Activated T-helper 9 cell treated with anti-CD3 and anti-CD28 coated beads, Interleukin-2, amount 50 U/mL, for 16 hours (primary cell): ENCODE measurements at places on chromosomes 11 and 22.

- DNase-seq, result no peak
Observed at GRCh38 chr11:125807909-125808308, 20.0 kb downstream of the PATE3 start.

- no peak for DNase-seq
Observed at GRCh38 chr22:20578192-20578591, 70.8 kb downstream of the MED15 start.

GRCh38 chr22:42880815-42881214, 23.7 kb upstream of the ARFGAP3 start:
- no peak for DNase-seq

GRCh38 chr11:58316142-58316541, 42.7 kb downstream of the OR5B17 start:
- DNase-seq, result no peak

DNA sequence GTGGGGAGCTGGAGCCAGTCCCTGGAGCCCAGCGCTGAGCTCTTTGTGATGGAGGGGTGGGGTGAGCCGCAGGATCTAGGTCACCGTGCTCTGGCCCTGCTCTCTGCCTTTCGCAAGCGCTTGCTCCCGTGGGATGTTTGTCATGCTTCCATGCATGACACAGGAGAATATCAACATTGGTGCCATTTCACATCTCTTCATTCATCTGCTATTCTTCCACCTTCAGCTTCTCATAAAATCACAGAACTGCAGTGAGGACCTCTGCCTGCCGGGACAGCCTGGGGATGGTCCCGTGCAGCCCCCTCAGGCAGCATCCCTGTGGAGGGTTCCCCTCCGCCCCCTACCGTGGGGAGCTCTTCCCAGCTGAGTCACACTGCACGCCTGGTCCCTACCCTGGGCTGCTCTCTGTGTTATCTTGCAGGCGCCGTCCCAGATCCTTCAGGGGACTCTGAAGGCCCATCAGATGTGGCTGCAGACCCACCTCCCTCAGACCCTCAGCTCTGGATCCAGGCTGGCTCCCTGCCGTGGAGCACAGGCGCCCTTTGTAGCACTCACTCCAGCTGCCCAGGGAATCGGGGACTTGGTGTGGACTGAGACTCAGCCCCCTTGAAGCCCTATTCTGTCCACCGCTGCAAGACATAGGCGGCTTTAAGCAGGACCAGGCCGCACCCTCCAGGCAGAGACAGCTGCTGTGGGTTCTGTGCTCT, 5.1 kb upstream of the SEPTIN5 start:
- no peak for DNase-seq

DNA sequence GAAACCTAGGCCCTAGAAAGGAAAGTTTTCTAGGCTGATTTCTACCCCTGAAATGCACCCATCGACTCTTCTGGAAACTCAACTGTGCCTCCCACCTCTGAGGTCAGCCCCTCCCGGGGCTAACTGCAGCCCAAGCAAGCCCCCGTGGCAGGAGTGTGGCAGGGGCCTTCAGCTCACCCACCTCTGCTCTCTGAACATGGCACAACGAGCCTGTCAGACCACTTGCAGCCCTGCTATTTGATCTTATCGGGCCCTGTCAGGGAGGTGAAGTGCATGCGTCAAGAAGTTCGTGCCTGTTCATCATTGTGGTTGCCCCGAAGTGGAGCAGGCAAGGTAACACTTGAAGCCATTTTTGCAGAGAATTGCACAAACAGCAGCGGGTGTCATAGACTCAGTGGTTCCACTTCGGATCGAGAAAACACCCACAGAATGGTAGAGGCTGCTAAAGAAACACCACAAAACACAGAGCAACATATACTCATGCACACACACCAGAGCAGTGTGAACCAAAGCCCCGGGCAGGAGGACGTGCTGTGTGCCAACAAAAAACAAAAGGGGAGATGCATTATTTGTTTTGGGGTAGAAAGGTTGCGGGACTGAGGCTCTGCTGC, 262.7 kb downstream of the ETS1 start:
- DNase-seq, result peak; percentile 69
